ENCODE measurements at places on chromosomes 7 and 10.
A peak's percentile ranks its signal among the peaks of the same experiment; 100 is the strongest.

GRCh38 chr10:17146892-17147291 is 17.3 kb upstream of the CUBN start:
- DNase-seq = no peak

GRCh38 chr10:79089632-79090031 is 20.9 kb downstream of the ZMIZ1 start:
- no peak for DNase-seq

GRCh38 chr7:44097064-44097932 is 6.8 kb upstream of the AEBP1 start:
- no peak for DNase-seq

GRCh38 chr10:43424416-43424815 is 12.5 kb upstream of the ZNF487 start:
- DNase-seq = no peak

DNA sequence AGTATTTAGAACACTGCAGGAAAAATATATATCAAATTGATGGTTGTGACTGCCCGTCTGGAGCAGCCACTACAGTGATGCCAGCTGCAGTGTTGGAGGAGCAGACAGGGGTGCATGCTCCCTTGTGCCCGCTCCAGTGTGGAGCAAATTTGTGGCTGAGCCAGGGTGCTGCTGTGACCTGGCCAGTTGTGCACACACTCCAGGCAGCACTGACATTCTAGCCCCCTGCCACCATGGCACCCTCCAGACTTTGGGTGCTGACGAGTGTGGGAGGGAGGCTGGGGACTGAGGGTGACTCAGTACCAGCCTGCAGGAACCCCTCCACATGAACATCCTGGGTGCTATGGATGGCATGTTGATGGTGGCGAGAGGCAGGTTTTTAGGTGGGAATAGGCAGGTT is 160.0 kb upstream of the PCDH15 start:
- DNase-seq = no peak

DNA sequence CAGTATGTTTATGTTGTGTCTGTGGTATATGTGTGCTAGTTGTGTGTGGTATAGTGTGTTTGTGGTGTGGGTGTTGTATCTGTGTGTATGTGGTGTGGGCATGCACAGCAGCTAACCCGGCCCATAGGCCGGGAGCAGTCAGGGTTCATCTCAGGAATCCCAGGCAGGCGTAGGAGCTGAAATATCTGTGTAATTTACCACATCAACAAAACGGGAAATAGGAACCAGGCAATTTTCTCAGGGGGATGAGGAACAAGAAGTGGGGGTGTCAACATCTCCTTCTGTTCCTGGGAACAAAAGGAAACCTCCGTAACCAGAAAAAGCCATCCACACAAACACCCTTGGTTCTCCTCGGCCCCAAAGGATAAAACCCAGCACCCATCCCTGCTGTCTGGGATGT is 24.5 kb upstream of the ZNF488 start:
- no peak for DNase-seq

DNA sequence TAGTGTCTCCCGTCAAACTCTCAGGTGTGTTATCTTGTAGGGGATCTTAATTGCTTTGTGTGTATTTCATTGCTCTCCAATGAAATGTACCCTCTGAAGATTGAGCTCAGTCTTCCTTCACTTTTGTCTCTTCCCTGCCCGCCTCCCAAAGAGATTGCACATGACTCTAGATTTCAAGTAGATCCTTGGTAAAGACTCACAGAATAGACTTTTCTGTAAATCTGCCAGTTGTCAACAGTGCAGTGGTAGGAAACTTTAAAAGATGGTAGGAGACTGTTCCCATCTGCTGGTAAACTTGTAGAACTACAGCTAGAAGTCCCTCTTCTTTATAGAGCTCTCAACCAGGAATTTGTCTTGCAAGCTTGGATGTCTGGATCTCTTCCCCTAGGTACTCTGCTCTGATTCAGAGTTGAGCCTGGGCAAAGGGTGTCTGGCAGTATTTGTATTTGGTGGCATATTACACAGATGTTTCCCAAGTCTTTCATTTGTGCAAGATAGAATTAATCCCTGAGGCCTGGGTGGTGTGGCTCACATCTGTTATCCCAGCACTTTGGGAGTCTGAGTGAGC is 9.6 kb downstream of the CCL26 start:
- DNase-seq = peak; percentile 85

DNA sequence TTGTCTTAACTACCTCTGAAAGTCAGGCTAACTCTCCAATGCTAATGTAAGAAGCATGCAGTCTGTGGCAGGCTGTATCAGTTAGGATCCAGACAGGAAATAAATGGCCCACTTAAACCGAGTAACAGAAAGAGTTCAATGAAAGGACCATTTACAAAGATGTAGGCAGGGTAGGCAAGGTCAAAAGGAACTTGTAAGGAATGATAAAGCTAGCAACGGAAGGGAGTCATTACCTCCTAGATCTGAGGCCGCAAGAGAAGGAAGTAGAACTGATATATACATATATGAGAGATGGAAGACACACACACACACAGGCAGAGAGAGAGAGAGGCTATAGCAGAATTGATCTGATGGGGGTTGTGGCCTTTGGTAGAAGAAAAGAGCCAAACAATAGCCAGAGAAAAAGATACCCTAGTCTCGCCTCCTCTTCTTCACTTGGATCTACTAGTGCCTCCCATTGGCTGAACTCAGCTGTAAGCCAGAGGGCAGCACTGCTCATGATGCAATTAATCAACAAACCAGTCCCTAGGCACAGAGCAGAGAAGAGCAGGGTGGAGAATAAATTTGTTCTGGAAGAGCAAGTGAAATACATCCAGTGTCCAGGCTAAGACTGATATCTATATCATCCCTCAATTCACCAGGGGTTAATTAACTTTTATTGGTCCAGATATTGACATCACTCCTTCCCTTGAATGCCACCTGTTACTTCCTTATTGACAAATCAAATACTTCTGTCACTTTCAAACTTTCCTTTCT is 91.2 kb downstream of the LSMEM1 start:
- DNase-seq = no peak

- no peak for DNase-seq
Observed at GRCh38 chr7:141416650-141417270, 134.4 kb upstream of the AGK start.

GRCh38 chr10:121736315-121737130 is 138.3 kb upstream of the FGFR2 start:
- DNase-seq = peak; percentile 20

- DNase-seq = peak; percentile 17
Observed at GRCh38 chr10:3668966-3669330, 116.1 kb downstream of the KLF6 start.

- peak; percentile 84 for DNase-seq
Observed at GRCh38 chr10:44995914-44996669, 4.6 kb upstream of the ZNF22 start.

DNA sequence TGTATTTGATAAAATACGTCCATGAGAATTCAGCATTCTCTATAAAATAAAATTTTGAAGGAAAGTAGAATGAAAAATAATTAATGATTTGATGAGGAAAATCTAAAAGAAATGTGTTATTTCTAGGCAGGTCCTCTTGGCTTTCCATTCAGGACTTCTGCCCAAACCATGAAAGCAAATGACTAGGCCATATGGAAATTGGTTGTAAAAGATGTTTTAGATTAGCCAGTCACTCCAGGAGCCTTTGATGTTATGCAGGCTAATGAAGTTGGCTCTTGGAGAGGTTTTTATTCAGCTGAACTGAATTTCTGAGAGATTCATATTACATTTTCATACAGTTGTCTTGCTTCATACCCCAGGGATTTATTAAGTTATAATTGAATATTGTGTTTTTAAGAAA is 452.8 kb downstream of the SDK1 start:
- no peak for DNase-seq

DNA sequence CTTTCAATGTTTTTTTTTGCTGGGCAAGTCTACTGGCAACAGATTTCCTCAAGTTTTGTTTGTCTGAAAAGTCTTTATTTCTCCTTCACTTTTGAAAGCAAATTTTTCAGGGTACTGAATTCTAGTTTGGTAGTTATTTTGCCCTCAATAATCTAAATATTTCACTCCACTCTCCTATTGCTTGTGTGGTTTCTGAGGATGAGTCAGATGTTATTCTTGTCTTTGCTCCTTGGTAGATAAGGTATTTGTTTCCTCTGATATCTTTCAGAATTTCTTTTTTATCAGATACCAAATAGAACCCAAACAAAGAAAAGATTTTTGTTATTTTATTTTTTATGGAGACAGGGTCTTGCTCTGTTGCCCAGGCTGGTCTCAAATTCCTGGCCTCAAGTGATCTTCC is 99.2 kb upstream of the MALRD1 start:
- DNase-seq = no peak

GRCh38 chr7:13875496-13876074 is 113.9 kb downstream of the ETV1 start:
- DNase-seq = no peak
